Muscle of leg (tissue), 16 donors: ENCODE measurements at places on chromosomes 5 and 9.

DNA sequence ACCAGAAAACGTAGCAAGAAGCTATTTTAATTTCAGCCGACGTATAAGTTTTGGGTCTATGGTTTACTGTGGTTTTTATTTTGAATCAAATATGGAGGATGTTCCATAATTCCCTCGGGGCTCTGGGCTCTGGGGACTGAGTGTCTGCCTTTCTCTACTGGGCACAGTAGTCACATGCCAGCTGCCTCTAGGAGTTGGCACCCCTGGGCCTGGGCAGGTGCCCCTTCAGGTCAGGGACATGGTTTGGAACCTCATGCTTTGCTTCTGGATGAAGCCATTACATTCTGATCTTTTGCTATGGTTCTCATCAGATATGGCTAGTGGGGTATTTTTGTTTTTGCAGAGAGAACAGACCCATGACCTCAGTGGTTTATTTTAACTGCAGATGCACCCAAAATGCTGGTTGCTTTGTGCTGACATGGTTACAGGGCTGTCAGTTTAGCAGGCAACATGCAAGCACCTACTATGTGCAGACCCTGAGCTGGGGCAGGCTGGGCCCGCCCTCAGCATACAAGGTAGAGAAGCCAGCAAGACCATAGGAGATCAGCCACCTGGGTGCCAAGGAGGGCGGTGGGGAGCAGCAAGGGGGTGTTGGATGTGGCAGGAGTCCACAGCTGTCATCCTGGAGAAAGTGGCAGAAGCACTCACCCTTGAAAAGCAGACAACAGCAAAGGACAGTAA, 54.5 kb upstream of the PSD2 start:
- H3K27ac ChIP-seq = no peak overlapping the region
- H3K4me1 ChIP-seq = peaks cover 57% of the 10 kb centered on the region
- no peak overlapping the region for H3K4me3 ChIP-seq
- peaks cover 2% of the 10 kb centered on the region for H3K27me3 ChIP-seq

- H3K36me3 ChIP-seq = peaks cover 17% of the 10 kb centered on the region
- H3K4me1 ChIP-seq = no peaks in the 10 kb centered on the region
These were observed 40.7 kb upstream of the ZNF300 start for GRCh38 chr5:150945486-150945885.

DNA sequence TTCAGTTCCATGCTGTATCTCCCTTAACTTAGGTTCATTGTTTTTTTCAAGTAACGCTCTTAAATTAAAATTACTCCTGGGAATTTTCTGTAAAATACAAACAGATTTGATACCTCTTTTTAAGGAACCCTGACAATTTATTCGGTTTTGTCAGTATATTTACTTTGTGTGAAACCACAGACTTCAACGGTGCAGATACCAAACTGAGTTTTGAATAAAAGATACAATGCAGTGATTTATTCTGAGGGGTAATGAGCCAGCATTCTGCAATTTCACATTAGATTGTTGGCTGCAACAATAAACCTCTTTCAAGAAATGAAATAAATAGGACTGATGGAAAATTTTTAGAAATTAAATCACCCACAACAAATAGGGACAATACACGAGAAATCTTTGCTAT, 308.6 kb upstream of the EDIL3 start:
- no peaks in the 10 kb centered on the region for H3K36me3 ChIP-seq
- no peaks in the 10 kb centered on the region for H3K4me1 ChIP-seq
- no peak overlapping the region for H3K4me3 ChIP-seq

- H3K27ac ChIP-seq = no peak overlapping the region
- H3K4me1 ChIP-seq = peaks cover 23% of the 10 kb centered on the region
- peaks cover 57% of the 10 kb centered on the region for H3K36me3 ChIP-seq
- H3K27me3 ChIP-seq = no peaks in the 10 kb centered on the region
- no peak overlapping the region for H3K4me3 ChIP-seq
These were observed 29.0 kb downstream of the ANGPTL2 start for GRCh38 chr9:127093319-127094020.

- no peak overlapping the region for H3K27ac ChIP-seq
- H3K4me3 ChIP-seq = no peak overlapping the region
- DNase-seq = no peak
- peaks cover under 1% of the 10 kb centered on the region for H3K4me1 ChIP-seq
- H3K27me3 ChIP-seq = no peaks in the 10 kb centered on the region
- no peaks in the 10 kb centered on the region for H3K36me3 ChIP-seq
These were observed 26.7 kb downstream of the PITX1 start for GRCh38 chr5:135007305-135007704.

GRCh38 chr9:93593144-93593658, 16.8 kb downstream of the PHF2 start:
- no peaks in the 10 kb centered on the region for H3K27me3 ChIP-seq
- H3K36me3 ChIP-seq = peaks cover 4% of the 10 kb centered on the region
- H3K4me3 ChIP-seq = no peak overlapping the region
- peak; percentile 92 for DNase-seq
- H3K27ac ChIP-seq = peak overlapping the region; percentile 4

GRCh38 chr9:107577140-107577776, 87.7 kb upstream of the KLF4 start:
- DNase-seq = peak; percentile 36
- H3K27me3 ChIP-seq = no peaks in the 10 kb centered on the region
- no peaks in the 10 kb centered on the region for H3K36me3 ChIP-seq
- peaks cover 3% of the 10 kb centered on the region for H3K4me1 ChIP-seq
- H3K27ac ChIP-seq = no peak overlapping the region
- no peak overlapping the region for H3K4me3 ChIP-seq

DNA sequence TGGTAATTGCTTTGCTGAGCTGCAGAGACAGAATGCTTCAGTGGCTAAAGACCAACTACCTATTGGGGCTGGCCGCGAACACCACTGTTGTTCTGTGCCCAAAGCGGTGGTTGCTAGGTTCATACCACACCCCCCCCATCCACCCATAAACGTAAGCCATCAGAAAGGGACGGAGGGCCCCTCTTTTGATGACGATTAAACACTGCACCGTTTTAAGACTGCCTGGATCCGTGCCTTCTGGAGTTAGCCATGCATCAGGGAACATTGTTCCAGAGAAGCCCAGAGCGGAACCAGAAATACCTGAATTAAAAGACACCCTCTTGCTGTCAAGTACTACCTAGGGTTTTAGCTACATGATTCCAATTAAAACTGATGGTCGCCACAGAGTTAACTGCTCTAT, 369.1 kb upstream of the DAP start:
- H3K27me3 ChIP-seq = no peaks in the 10 kb centered on the region
- no peak for DNase-seq
- no peak overlapping the region for H3K27ac ChIP-seq
- no peaks in the 10 kb centered on the region for H3K36me3 ChIP-seq
- H3K4me3 ChIP-seq = no peak overlapping the region

GRCh38 chr5:3844266-3844665, 248.6 kb downstream of the IRX1 start:
- no peak overlapping the region for H3K4me3 ChIP-seq
- no peaks in the 10 kb centered on the region for H3K36me3 ChIP-seq
- H3K27me3 ChIP-seq = no peaks in the 10 kb centered on the region
- no peak for DNase-seq

DNA sequence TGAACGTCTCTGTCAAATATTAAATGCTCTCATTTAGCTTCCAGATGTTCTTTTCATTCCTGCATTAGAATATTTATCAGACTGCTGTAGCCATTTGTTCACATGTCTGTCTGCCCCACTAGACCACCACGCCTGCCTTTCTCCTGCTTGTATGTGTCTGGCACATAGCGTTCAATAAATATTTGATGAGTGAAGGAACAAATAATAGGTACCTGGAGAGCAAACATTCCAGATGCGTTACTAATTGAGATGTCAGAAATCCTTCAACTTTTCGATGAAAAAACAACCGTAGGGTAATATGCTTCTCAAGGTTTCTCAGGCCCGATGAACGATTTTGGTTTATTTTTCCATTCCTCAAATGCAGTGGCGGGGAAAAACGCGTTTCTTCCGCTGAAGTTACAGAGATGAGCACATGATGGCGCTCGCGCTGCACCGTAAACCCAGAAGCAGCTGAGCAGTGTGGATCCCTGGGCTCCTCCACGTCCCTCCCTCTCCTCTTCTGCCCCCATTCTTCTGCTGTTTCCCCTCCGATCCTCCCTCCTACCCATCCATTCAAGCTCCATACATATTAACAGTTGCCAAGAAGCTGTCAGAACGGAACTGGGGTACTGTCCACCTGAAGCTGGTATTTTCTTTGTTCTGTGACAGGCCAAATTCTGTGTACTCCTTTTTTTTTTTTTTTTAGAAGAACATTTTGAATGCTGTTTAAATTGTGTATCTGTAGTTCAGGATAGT, 245.4 kb downstream of the MPDZ start:
- H3K4me1 ChIP-seq = no peaks in the 10 kb centered on the region
- no peaks in the 10 kb centered on the region for H3K36me3 ChIP-seq
- no peaks in the 10 kb centered on the region for H3K27me3 ChIP-seq
- H3K27ac ChIP-seq = no peak overlapping the region
- DNase-seq = peak; percentile 89

- no peak overlapping the region for H3K27ac ChIP-seq
- H3K4me1 ChIP-seq = no peaks in the 10 kb centered on the region
- no peak overlapping the region for H3K4me3 ChIP-seq
- H3K36me3 ChIP-seq = no peaks in the 10 kb centered on the region
- no peak for DNase-seq
These were observed 11.4 kb downstream of the RNF130 start for GRCh38 chr5:180060192-180060591.

DNA sequence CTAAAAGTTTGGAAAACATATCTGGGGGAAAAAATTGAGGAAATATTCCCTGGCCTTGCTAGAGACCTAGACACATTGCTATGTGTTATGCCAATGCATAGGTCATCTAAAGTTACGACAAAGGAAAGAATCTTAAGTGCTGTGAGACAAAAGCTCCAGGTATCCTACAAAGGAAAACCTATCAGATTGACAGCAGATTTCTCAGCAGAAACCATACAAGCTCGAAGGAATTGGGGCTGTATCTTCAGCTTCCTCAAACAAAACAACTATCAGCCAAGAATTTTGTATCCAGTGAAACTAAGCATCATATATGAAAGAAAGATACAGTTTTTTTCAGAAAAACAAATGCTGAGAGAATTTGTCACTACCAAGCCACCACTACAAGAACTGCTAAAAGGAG, 234.4 kb downstream of the CDH18 start:
- H3K4me1 ChIP-seq = no peaks in the 10 kb centered on the region
- H3K27me3 ChIP-seq = no peaks in the 10 kb centered on the region
- H3K36me3 ChIP-seq = no peaks in the 10 kb centered on the region
- DNase-seq = no peak

- H3K36me3 ChIP-seq = no peaks in the 10 kb centered on the region
- no peak overlapping the region for H3K27ac ChIP-seq
- H3K4me3 ChIP-seq = no peak overlapping the region
- DNase-seq = no peak
- H3K27me3 ChIP-seq = peaks cover 14% of the 10 kb centered on the region
These were observed 42.0 kb upstream of the RXRA start for GRCh38 chr9:134284273-134284672.

- no peaks in the 10 kb centered on the region for H3K27me3 ChIP-seq
- DNase-seq = peak; percentile 48
- H3K36me3 ChIP-seq = no peaks in the 10 kb centered on the region
- H3K27ac ChIP-seq = peak overlapping the region; percentile 32
These were observed 299.7 kb downstream of the NFIB start for GRCh38 chr9:14014218-14014617.

DNA sequence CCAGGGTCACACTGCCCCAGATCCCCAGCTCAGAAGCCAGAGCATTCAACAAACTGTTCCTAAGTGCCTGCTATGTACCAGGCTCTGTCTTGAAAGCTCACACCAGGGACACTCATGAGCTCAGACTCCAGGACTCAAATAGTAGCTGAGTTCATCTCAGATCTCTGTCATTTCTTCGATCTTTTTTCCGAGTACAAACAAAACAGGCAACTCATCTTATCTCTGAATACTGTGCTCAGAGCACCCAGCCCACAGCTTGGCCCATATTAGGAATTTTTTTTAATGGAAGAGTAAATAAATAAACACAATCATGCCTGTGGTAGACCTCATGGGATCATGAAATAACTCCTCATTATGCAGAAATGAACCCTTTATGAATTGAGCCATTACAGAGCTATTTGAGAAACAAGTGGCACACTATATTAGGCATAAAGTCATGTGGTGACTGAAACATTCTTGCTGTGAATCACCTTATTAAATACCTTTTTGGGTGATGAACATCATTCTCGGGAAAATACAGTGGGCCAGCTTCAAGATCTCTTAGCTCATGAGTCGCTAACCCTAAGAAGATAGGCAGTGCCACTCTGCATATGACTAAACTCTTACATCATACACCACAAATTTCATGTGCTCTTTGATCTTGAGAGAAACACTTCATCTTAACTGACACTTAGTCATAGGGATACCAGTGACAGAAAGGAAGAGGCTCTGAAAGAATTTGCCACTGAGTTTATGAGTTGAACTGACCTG, 9.9 kb downstream of the SH3RF2 start:
- no peak for DNase-seq
- H3K27ac ChIP-seq = no peak overlapping the region
- H3K27me3 ChIP-seq = no peaks in the 10 kb centered on the region
- no peaks in the 10 kb centered on the region for H3K36me3 ChIP-seq
- no peak overlapping the region for H3K4me3 ChIP-seq

GRCh38 chr9:31471010-31471409, 913.4 kb upstream of the ACO1 start:
- no peak for DNase-seq
- H3K27ac ChIP-seq = no peak overlapping the region
- no peaks in the 10 kb centered on the region for H3K36me3 ChIP-seq
- no peak overlapping the region for H3K4me3 ChIP-seq

DNA sequence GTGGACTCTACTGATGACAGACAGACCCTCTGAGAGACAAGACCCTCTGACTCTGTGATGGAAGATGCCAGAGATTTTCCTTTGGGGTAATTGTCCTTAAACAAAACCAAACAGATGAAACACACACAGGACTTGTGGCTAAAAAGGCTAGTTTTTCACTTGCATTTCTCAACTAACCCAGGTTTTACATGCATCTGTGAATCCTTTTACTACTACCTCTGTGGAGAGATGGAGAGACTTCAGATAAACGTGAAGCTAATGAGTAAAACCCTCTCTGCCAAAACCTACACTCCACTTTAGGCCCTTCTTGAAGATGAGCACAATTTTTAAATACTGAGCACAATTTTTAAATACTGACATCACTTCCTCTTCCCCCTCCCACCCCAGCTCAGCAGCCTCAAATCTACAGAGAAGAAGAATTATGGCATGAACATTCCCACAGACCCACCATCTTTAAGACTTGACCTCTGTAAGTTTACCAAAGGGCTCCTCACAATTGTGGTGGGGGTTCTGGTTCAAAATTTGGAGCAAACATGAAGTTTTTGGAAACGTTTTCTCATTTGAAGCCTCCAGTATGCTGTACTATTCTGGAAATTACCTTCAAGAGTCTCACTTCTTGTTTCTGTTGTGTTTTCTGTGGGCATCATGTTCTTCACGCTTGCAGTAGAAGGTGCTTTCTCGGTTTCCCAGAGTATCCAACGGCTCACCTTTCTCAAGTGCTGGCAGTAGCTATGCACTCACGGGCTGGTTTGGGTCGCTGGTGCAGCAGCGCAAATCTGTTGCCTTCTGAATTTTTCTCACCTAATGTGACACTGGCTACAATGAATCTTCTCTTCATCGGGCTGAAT, 42.7 kb downstream of the ACER2 start:
- no peak overlapping the region for H3K27ac ChIP-seq
- DNase-seq = no peak
- H3K27me3 ChIP-seq = no peaks in the 10 kb centered on the region
- H3K4me1 ChIP-seq = no peaks in the 10 kb centered on the region
